Brain (organoid and tissue), 16 donors: ENCODE measurements at places on chromosomes 2 and 18. TPM values are rescaled to one million over a fixed set of nuclear protein-coding genes. Genes with fewer than 3 reads are reported as not detected.

GRCh38 chr2:84889332-84889731 lies 8.4 kb upstream of the TRABD2A start:
- no peak for DNase-seq

- DNase-seq = peak; percentile 87
These were observed at the start of gene AMER3 for GRCh38 chr2:130755256-130756052. Gene AMER3, plus strand, starts transcription at chr2:130755540. Its CDS starts 6,533 bp downstream, at chr2:130762073.

Gene MYO3B
- not detected for polyA plus RNA-seq

GRCh38 chr2:173184031-173185004 lies 108.7 kb downstream of the MAP3K20 start:
- DNase-seq = no peak

Gene CERKL
- polyA plus RNA-seq = 2.2 TPM

Gene CFAP210
- 0.24 TPM for polyA plus RNA-seq

DNA sequence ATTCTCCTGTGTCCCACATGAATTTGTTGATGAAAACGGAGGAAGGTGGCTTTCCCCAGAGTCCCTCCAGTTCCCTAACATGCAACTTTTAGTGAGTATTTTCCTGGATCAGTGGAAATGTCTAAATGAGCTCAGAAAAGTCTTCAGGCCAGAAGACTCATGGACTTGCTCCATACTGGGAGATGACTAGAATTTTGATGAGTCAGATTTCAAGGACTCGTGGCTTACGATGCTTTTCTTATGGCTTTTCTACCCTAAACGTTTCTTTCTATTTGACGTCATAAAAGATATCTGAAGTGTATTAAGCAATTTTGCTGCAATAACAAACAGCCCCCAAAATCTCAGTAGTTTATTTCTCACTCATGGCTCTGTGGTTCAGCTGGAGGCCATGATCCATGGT lies 397.6 kb downstream of the FBXO15 start:
- no peak for DNase-seq

DNA sequence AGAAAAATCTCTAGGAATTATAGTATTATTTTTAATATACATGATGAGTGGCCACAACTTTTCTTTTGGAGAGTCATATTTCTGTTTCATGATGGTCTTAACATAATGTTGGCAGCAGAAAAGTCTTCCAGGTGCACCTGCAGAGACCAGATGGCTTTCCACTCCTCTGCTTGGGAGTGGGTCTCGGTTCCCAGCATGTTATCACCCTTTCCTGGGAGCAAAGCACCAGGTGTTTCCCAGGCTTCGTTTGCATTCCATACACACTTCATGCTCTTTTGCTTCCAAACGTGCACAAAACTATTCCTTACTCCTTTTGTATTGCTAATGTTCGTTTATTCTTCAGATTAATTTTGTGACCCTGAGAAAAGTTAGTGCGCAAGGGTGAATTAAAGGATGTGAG lies 305.2 kb downstream of the CDH2 start:
- DNase-seq = peak; percentile 60

Gene PRADC1
- 44.5 TPM for polyA plus RNA-seq

GRCh38 chr2:26933431-26934334 lies 36.8 kb upstream of the MAPRE3 start:
- DNase-seq = peak; percentile 62

Gene UGT1A4
- polyA plus RNA-seq = not detected

DNA sequence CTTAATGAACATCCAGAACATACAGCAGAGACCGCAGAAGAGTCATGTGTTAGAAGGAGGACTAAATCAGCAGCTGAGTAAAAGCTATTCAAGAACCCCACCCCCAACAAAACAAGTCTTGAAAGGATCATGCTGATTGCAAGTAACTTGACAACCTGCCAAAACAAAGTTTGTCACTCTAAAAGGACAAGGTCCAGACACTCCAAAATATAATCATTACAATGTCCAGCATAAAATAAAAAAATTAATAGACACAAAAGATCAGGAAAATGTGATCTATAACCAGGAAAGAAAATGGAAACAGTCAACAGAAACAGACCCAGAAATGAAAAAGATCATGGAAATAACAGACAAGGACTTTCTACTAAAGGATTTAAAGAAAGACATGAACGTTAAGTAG lies 28.5 kb downstream of the CCDC88A start:
- no peak for DNase-seq

DNA sequence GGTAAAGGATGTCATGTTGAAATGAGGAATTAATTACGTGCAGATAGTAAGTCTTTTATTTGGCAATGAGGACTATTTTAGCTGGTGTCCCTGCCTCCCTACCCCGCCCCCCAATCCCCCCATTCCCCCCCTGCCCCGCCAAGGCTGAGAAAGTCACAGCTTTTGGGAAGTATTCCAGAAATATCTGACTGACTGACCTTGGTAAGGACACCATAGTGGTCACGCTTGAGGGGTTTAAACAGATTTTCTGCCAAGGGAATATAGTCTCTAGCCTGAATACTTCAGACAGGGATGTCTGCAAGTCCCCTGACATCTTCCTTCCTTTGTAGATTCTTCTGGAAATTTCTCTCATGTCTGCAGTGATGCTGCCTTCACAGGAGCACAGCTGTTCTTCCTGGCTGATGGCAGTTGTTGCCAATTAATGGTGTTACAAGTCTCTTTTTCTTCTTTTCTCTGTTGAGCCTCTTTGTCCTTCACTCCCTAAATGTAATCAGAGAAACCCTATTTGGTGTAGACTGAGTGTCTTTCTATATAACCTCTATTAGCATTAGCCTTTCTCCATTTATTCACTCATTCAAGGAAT lies 53.7 kb upstream of the MGAT5 start:
- peak; percentile 65 for DNase-seq

Gene TMEFF2
- polyA plus RNA-seq = 7.2 TPM

Gene PLB1
- 0.64 TPM for polyA plus RNA-seq

DNA sequence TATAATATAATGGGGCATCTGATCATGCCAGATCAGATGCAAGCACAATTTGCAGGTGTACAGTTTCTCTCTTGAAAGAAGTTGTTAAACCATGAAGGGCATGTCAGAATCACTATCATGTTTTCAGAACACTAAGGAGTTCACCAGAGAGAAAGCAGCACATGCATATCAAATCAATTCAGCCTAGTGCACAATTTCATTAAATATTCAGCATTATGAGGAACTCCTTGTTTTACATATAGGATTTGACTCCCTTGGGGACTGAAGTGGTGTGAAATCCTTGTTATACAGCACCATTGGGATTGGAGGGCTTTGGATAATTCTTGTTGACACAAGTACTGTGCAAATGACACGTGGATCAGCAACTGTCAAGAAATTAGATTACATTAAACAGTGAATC lies 562.1 kb upstream of the KLHL29 start:
- DNase-seq = no peak

Gene C2orf81
- polyA plus RNA-seq = 9.9 TPM

GRCh38 chr2:217928324-217929181 lies 74.2 kb downstream of the TNS1 start:
- DNase-seq = no peak

- no peak for DNase-seq
These were observed 206.5 kb upstream of the SH3BP4 start for GRCh38 chr2:234745347-234745746.

- DNase-seq = peak; percentile 82
These were observed 378 bp upstream of the IAH1 start for GRCh38 chr2:9473985-9474360.

Gene LIMS2
- polyA plus RNA-seq = 10.5 TPM

Gene TTN
- not detected for polyA plus RNA-seq

Gene CRIM1
- 6.9 TPM for polyA plus RNA-seq

Gene RTP5
- polyA plus RNA-seq = 5.2 TPM

Gene TNFAIP6
- 0.85 TPM for polyA plus RNA-seq

Gene GREB1L
- polyA plus RNA-seq = 0.27 TPM

Gene IMP4
- 63.0 TPM for polyA plus RNA-seq

DNA sequence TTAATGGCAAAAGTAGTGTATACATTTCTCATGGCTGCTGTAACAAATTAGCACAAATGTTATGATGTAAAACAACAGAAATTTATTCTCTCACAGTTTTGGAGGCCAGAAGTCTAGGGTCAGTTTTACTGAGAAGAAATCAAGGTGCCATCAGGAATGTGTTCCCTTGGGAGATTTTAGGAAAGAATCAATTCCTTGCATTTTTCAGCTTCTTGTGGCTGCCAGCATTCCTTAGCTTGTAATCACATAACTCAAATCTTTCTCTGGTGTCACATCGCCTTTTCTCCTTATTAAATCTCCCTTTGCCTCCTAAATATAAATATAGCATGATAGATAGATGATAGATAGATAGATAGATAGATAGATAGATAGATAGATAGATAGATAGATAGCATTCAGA lies 307.0 kb upstream of the REG3G start:
- DNase-seq = no peak

- DNase-seq = no peak
These were observed 438.6 kb upstream of the POU3F3 start for GRCh38 chr2:104415284-104415683.
